ENCODE measurements at places on chromosomes 5 and 9.

GRCh38 chr9:99515895-99516656, 294.0 kb downstream of the SEC61B start:
- no peak for DNase-seq

GRCh38 chr5:37174928-37175327, 74.2 kb downstream of the CPLANE1 start:
- no peak for DNase-seq

GRCh38 chr5:145718956-145719355, 116.2 kb downstream of the PRELID2 start:
- peak; percentile 15 for DNase-seq

- DNase-seq = no peak
Observed at GRCh38 chr5:179278119-179278518, 67.1 kb downstream of the ADAMTS2 start.

- DNase-seq = no peak
Observed at GRCh38 chr5:41707853-41708603, 162.2 kb downstream of the OXCT1 start.

- DNase-seq = no peak
Observed at GRCh38 chr5:126961128-126961527, 69.2 kb downstream of the MARCHF3 start.

- DNase-seq = no peak
Observed at GRCh38 chr9:128062846-128063831, 4.0 kb downstream of the NAIF1 start.

DNA sequence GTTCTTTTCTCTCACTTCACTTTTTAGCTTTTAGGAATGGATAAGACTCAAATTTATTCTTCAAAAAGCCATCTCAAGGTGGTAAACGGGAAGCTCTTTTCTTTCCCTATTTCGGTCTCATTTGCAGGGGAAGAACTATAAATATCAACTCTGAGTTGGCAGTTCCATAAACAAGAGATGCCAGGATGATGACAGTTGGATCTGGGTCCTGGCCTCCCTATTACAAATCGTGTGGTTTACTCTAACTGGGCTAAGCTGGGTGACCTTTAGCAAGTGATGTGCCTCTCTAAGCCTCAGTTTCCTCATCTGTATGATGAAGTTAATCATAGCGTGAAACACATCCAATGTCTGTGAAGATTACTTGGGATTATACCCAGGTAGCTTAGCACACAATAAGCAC, 44.2 kb downstream of the TLE4 start:
- no peak for DNase-seq

DNA sequence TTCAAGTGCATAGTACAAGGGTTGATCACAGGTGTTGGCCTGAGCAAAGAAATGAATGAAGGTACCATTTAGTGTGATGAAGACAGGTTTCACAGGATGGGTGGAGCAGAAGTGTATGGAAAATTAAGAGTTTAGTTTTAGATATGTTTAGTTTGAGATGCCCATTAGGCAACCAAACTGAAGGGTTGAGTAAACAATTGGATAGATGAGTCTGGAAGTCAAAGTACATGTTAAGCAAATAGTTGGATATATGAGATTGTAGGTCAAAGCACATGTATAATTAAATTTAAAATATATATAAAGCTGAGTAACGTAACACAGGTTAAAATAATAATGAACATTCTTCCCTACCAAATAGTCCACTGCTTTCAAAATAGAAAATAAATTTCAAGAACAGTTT, 237.1 kb upstream of the PCSK5 start:
- DNase-seq = no peak

DNA sequence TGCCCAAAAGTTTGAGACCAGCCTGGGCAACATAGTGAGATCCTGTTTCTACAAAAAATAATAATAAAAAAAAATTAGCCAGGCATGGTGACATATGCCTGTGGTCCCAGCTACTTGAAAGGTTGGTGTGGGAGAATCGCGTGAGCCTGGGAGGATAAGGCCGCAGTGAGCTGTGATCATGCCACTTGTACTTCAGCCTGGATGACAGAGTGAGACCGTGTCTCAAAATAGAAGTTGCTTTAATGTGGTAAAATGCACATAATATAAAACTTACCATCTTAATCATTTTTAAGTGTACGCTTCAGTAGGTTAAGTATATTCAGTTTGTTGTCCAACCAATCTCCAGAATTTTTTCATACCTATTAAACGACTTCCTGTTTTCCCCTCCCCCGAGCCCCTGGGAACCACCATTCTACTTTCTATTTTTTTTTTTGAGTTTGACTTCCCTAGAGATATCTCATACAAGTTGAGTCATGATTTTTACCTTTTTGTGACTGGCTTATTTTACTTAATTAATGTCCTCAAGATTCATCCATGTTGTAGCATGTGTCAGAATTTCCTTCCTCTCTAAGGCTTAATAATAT, 120.1 kb upstream of the POC5 start:
- DNase-seq = no peak

DNA sequence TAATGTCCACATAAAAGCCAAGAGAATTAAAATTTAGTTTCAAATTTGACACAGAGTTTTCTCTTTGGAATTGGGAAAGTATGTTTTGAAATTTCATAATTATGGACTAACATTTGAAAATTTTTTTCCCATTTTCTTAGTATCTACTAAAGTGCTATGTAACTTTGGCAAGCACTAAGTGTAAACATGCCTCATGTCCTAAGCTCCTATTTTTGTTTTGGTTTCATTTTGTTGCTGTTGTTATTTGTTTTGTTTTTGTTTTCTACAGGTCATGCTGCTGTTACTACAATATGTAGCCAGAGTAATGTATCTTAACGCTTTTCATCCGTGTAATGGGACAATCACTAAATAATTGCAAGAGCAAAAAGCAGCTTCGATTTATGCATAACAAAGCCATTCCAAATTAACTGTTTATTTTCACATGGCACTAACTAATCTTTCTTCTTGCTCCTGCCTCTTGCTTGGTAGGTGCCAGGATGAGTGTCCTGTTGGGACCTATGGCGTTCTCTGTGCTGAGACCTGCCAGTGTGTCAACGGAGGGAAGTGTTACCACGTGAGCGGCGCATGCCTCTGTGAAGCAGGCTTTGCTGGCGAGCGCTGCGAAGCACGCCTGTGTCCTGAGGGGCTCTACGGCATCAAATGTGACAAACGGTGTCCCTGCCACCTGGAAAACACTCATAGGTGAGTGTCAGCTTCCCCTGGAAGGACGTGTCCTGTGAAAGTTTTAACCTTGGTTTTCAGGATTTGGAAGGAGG, 107.3 kb upstream of the PRRC1 start:
- no peak for DNase-seq

DNA sequence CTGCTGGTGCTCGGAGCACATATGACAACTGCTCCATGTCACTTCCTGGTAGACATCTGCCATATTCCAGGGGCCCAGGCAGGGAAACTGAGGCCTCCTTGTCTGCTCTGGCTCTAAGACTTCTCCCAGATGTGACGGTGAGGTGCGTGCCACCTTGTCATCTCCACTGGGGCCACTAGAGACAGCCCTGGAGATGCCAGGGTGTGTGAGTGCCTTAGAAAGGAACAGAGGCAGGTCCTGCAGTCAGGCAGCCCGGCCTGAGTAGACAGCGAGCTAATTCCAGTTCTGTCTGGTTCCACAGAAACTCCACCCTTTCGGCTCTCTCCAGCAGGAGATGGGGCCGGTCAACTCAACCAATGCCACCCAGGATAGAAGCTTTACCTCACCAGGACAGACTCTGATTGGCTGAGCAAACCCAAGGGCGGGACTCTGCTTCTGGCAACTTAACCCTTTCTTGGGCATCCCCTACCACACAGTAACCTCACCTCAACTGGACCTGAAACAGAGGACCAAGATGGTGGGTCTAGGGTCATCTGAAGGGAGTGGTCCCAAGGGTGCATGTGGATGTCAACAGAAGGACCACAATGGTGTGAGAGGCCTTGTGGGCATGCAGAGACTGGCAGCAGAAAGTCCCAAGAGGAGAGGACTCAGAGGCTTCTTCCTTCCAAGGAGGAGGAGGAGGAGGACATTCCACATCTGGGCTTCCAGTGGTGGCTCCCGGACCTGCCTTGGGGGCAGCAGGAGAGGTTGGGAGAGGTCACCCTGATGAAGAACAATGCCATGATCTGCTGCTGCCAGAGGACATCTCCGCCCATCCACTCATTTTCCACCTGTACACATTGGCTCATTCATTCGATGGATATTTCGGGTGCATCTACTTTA, 77.7 kb downstream of the RGS3 start:
- peak; percentile 28 for DNase-seq

GRCh38 chr5:14175381-14175780, 32.2 kb downstream of the TRIO start:
- DNase-seq = no peak

- no peak for DNase-seq
Observed at GRCh38 chr5:9622971-9623421, 7.2 kb downstream of the TAS2R1 start.

DNA sequence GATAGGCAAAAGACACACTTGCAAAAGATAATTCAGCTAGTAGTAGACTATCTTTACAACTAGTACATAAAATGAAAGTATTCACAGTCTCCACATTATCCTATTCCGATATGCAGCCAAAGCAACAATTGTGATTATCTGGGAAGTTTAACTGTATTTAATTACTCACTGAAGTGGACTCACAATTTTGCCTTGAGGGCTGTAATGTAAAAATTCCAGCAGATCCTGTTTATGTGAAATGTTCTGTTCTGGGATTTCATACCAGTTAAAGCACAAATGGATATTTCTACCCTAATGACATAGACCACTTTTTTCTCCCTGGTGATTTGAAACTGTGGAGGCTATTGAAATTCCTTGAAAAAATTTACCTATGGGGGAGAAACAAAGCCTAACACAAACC, 474.4 kb upstream of the EDIL3 start:
- DNase-seq = no peak
